ENCODE measurements at places on chromosomes 5 and 9.

DNA sequence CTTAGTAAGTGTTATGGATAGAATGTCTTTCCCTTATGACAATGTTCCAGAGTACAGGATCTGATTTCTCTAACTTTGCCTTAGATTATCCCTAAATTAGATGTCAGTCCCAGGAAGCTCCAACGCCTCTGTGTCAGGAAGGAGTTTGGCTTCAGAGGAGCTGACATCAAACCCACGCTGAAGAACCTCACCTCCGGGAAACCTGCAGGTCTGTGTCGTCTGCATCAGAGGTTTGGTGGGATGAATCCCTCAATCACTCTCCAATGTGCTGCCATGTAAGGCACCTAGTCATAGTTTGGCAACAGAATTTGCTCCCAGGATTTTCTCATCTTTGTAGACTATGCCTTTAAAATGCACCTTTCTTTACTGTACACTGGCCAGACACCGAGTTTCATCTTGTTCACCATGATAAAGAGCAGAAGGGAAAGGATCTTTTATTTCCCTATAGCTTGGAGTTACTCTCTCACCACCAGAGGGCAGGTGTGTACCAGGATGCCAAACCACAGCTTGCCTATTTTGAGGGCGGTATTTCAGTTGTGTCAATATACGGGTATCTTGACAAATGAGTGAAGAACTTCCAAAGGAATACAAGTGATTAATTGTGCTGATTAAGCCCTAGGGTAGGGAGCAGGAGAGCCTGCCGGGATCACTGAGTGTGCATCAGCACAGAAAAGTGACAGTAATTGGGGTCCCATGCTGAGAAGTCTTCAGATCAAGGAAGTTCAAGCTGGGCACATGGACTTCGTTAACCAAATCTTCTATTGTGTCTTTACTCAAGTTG is 23.4 kb downstream of the MINAR2 start:
- peak; percentile 40 for DNase-seq

DNA sequence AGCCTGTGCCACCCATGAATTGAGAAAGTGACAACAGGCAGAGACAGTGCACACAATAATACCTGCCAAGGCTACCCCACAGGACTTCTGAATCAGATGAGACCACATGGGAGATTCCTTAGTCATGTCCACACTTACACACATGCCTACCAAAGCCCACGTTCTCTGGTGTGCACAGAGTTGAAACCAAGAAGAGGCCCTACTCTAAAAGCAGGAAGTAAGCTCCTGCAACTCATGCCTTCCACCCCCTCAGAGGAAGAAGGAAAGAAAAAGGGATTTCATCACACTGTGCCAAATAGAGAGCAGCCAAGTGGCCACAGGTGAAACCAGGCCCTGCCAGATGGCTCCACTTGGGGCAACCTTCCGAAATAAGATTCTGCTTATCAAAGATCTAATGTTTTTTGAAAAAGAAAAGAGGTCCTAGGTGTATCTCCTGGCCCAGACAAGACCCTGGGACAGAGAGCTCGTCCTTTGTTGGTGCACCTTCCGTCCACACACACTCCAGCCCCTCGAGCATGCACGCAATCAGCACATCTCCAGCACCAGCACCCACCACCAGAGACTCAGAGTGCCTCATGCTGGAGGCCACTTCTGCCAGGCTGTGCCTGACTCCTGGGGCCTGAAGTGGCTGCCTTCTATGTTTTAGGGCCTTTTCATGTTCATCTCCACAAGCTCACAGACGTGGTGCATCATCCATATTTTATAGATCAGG is 114.6 kb upstream of the SPOCK1 start:
- DNase-seq: peak; percentile 34

- DNase-seq: peak; percentile 89
Observed at GRCh38 chr5:140357726-140358093, 2.3 kb upstream of the SLC4A9 start.

DNA sequence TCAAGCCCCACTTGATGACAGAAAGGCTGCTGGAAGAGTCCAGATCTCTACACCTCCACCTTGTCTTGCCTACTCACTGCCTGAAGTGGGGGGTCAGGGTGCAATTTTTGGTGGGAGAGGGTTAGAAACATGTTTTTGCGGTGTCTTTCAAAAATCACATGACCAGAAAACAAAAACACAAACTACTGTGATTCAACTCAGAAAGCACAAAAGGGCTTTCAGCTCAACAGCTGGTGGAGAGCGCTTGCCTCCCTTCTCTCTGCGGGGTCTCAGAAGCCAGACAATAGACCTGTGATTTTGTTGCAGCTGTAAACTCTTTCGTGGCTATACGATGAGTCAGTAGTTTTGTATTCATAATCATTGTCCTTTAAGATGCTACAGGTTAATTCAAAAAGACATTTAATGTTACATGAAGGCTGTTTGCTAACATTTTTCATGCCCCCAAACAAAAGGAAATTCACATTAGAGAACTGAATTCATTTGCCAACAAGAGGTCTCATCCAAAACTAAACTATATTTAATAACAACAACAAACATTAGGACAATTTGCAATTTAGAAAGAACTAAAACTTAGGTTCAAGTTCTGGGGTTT is 172.6 kb upstream of the RAI14 start:
- no peak for DNase-seq

- peak; percentile 86 for DNase-seq
Observed at GRCh38 chr5:98768160-98768959, 5.1 kb upstream of the RGMB start.

DNA sequence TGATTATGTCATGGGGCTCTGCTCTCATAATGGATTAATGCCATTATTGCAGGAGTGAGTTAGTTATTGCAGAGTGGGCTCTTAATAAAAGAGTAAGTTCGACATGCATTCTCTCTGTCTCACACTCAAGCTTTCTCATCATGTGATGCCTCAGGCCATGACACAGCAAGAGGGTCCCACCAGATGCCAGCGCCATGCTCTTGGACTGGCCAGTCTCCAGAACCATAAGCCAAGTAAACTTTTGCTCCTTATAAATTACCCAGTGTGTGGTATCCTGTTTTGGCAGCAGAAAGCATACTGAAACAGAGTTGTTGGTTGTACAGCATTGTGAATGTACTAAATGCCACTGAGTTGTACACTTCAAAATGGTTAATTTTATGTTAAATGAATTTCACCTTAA is 138.1 kb downstream of the MYO10 start:
- DNase-seq: no peak

DNA sequence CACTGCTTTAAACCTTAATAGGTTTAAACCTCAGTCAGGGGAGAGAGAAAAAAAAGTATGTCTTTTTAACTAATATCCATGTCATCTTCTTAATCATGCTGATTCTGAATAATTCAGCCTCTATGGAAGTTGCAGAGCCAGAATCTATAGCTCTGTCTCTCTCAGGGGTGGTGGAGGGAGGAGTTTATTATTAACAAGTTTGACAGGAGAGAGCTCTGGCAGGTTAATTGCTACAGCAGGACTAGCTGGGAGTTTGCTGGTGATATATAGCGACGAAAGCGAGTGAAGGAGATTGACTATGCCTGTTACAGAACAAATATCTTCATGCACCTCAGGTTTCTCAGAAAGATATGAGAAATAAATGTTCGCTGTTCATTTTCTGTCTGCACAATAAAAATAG is 586.4 kb downstream of the TLE4 start:
- DNase-seq: no peak

DNA sequence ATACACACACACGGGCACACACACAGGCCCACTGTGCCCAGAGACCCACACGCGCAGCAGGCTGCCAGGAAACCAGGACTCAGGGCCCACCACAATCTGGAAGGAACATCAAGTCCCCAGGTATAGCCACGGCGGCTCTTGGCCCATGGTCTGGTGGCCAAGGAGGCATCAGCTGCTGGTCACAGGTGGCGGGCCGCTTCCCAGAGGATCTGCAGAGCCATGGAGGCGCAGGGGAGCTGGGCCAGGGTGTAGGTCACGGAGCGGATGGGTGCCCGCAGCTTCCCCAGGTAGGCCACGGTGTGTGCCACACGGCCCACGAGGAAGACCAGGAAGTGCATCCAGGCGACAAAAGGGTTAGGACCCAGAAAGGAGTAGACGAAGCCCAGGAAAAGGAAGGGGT is 13.4 kb downstream of the PTGES start:
- no peak for DNase-seq

DNA sequence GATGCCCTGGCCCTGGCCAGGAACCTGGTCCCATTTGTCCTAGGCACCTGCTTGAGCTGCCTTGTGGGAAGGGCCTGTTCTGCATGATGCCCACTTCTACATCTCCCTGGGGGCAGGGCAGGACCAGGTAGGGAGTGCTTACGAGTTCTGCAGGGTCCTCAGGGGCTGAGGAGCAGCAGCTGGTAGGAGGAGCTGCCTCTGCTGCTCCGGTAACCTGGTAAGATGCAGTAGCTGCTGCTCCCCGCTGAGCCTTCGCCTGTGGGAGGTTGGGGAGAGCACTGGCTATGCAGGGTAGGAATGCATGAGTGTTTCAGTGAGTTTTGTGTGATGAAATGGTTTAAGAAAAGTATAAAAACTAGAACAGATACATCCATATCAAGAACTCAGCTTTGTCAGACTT is 13.6 kb downstream of the LRRC8A start:
- DNase-seq: no peak

DNA sequence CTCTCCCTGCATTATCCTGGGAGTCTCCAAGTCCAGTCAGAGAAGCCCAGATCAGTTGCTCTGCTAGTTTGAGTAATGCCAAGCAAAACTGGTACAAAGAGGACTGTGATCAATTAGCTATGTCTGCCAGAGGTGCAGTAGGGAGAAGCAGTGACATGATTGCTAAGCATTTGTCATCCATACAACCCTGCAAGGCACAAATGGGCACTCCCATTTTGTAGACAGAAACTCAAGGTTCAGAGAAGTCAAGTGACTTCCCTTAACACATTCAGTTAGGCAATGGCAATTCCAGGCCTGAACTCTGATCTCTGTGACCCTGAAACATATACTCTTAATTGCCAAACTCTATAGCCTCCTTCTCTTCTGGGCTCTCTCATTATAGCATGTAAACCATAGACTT is 34.0 kb downstream of the NDST1 start:
- DNase-seq: peak; percentile 29

DNA sequence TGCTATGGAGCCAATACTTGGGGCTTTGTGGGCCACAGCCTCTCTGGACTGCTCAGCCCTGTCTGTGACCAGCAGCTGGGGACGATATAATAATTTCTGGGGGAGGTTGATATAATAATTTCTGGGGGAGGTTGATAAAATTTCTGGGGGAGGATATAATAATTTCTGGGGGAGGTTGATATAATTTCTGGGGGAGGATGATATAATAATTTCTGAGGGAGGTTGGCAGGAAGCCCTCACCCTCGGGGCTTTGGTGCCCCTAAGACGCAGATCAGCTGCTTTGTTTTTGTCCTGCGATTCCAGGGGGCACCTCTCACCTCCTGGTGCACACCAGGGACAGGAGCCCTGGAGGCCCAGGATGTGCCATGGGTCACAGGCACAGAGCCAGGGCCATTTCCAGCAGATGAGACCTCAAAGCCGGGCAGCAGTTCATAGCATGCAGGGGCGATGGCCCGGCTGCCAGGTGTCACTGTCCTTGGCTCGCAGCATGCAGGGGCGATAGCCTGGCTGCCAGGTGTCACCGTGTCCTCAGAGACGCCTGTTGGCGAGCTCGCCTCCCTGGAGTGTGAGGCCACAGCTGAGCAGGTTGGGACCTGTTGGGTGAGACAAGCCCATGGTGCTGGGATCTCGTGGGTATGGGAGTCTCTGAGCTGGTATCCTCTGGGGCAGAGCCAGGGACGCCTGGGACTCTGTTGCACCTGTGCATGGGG is 3.8 kb upstream of the TOR4A start:
- DNase-seq: no peak

- no peak for DNase-seq
Observed at GRCh38 chr9:109335929-109336328, 15.1 kb upstream of the EPB41L4B start.

- DNase-seq: no peak
Observed at GRCh38 chr9:4381744-4382143, 81.9 kb upstream of the GLIS3 start.

GRCh38 chr5:121660142-121660541 is 191.5 kb upstream of the FTMT start:
- no peak for DNase-seq

DNA sequence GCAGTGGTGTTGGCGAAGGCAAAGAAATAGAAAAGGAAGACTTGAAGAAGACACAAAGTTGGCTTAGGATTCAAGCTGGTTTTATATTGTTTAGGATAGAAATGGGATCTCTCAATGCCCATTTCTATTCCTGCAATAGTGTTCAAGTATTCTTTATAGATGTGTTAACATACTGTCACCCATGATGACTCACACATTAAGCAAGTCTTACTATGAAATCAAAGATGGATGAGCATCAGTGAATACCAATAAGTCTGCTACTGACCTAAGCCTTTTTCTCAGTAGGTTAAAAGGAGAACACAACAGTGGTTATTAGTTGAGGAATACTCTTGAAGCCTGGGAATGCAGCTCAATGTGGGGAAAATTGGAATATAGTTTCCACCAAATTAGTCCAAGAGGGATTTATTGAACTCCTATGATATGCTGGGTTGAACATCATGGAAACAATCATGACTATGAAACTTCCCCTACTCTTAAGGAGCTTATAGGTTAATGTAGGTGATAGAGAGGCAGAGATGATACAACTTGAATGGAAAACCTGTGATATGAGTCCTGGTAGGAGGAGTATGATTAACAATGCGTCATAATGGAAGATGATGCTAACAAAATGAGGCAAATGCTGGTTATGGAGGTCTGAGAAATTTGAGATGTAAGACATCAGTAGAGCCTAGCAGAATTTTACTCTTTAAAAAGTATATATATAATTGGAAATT is 417.1 kb upstream of the DAP start:
- DNase-seq: no peak

- no peak for DNase-seq
Observed at GRCh38 chr5:21701317-21701716, 1151.8 kb downstream of the CDH12 start.

- no peak for DNase-seq
Observed at GRCh38 chr9:85185486-85186217, 516.1 kb downstream of the NTRK2 start.

GRCh38 chr9:86563936-86564335 is 209.7 kb upstream of the TUT7 start:
- DNase-seq: no peak

All from EL (cell line).